ENCODE measurements at places on chromosomes 3 and 15.

DNA sequence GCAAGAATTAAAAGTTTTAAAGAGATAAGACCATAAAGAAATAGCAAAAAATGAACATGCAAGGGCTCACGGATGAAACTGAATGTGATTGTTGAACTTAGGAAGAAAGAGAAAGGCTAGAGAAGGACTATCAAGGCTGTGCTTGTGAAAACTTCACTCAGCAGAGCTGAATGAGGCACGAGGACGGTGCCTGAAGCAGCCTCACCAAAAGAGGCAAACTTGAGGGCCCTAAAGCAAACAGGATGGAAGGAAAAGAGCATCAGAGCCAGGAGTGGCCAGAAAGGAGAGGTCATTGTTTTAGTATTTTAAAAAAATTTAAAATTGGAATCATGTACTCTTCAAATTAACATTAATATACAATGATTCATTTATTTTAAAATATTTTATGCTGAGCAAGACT lies 191.2 kb upstream of the SOX14 start:
- DNase-seq, result no peak

DNA sequence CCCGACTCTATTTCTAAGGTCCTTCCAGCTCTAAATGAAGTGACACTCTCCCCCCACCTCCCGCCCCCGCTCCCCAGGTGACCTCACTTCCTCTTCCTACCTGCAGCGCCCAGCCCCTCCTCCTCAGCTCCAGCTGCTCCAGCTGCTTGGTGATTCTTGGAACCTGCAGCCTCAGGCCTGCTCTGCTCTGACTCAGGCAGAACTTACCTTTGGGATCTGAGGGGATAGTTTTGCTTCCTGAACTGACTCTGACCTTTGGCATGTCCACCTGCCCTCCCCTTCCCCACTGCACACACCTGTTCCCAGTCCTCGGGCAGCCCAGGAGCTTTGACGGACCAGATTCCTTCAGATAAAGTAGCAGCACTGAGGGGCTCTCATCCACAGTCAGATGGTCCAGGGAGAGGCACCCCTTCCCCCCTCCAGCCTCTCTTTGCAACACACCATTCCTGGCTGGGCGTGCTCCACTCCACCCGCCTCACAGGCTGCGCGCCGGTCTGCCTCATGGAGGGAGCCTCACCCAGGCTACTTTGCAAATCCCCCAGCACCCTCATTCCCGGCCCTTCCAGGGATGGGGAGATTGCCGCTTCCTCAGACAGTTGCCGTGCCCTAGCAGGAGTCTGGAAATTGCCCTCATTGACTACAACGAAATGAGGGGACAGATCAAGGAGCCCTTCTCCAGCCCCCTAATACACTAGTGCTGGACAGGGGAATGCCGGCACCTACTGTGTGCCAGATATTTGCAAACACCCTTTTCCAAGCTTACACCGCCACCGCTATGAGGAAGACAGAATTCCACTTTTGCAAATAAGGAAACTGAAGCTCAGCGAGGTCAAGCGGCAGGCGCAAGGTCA lies 692 bp upstream of the C15orf39 start:
- no peak for DNase-seq

DNA sequence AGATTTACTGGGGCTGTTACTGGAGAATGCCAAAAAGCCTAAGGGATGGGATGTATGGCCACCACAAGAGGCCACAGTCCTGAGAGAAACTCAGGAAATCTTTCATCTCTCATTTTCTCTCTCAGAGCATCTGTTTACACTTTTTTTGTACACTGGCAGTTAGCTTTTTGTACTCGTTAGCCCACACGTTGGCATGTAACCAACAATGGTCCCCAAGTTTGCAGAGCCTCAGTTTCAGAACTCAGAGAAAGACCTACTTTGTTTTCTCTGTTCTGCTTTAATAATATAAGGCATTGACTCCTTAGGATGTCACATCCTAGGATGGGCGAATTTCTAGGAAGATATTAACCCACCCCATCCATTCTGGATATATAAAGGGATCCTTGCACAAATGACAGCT lies 183.5 kb downstream of the SUCNR1 start:
- DNase-seq, result no peak

GRCh38 chr3:116338713-116339112 lies 106.6 kb downstream of the LSAMP start:
- no peak for DNase-seq

- DNase-seq, result no peak
Measured at GRCh38 chr15:49103002-49103401, 52.4 kb downstream of the COPS2 start.

DNA sequence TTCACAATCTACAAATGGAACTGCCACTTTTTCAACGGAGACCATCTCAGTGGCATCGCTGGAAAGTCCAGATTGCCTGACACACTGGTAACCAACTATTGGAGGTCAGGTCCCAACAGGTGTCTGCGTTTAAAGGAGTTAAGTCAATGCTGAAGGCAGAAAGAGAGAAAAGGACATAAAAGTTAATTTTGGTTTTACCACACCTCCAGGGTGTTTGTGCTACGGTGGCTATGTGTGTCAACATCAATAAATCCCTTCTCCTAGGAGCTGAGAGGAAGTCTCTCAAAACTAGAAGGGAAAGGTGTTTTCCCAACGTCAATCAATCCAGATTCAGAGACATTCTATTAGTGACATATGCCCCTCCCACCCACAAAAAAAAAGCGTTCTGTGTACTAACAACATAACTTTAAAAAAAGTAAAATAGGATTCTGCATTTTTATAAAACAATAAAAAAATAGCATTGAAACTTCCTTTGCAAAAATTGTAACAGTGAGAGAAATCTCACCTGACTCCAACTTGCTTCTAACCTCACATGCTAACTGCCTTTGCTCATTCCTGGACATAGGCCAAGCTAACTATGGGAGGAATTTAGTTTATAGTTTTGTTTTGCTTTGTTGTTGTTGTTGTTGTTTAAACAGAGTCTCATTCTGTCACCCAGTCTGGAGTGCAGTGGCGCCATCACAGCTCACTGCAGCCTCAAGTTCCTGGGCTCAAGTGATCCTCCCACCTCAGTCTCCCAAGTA lies 58.7 kb downstream of the GATM start:
- DNase-seq, result no peak

GRCh38 chr3:141076797-141077571 lies 25.8 kb downstream of the SPSB4 start:
- peak; percentile 50 for DNase-seq

DNA sequence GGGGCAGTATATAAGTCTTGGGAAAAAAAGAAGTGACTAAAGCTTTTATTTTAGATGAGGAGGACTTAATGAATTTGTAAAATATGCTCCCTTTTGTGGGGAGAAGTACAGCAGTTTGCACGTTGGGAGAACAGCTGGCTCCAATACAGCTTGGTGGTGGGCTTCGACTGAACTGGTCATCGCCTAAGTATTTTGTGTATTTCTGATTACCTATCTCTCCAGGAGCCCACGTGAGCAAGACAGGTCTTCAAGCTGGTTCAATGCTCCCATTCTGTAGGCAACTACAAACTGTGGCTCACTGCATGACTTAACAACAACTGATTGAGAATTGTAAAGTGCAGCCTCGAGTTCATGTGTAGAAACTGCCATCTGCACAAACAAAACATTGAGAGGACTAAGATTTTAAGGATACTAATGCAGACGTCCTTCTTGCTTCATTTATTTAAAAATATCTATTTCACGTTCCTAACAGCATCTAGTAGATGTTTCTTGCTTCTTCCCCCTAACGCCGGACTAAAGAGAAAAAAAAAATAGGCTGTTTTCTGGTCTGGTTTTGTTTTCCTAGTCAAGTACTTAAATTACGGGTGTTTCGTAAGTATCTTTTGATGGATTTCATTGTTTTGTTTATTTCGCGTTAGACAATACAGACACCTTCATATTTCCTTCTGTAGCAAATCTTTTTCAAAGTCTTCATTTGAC lies 1.4 kb upstream of the GREM1 start:
- no peak for DNase-seq

GRCh38 chr3:116614795-116615362 lies 94.7 kb upstream of the TUSC7 start:
- no peak for DNase-seq

DNA sequence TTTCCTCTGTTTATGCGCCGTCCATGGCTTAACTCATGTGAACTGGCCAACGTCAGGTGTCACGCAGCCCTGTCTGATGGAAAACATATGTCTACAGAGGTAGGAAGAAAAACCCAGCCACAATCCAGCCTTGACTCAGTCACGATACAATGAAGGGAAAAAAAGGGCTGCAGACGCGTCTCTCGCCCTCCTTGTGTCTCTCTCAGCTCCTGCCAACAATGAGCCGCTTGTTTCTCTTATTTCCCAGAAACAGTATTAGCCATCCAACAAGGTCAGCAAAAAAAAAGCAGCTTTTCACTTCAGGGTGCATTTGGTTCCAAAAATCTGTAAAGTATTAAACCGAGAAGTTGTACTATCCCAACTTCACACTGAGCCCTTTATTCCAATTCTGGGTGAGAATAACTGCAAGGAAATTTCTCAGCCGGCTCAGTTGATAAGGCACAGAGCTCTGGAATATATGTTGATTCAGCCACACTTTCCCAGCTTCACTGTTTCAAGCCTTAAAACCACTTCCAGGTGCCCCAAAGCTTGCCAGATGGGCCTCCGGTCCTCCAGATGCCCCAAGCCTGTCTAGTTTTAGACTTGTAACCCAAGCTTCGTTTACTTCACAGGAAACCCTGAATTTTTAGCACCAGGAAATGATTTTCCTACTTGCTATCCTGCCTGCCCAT lies 79.4 kb downstream of the TM4SF4 start:
- DNase-seq, result no peak

DNA sequence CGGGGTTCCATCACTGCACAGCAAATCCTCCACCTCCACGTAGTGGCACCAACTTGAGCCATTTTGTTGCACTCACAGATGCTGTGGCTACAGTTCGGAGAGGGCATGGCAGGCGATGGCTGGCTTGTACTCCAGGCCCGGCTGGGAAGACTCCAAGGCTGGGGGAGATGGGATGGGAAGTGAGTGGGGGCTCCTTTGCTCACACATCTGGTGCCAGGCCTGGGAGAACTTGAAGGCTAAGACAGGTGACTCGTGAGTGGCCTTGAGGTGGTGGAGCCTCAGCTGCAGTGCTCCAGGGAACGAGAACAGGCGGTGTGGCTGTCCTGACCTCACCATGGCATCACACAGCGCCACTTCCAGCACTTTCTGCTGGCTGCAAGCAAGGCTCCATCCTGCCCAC lies 87.9 kb downstream of the PLXNA1 start:
- DNase-seq, result no peak

DNA sequence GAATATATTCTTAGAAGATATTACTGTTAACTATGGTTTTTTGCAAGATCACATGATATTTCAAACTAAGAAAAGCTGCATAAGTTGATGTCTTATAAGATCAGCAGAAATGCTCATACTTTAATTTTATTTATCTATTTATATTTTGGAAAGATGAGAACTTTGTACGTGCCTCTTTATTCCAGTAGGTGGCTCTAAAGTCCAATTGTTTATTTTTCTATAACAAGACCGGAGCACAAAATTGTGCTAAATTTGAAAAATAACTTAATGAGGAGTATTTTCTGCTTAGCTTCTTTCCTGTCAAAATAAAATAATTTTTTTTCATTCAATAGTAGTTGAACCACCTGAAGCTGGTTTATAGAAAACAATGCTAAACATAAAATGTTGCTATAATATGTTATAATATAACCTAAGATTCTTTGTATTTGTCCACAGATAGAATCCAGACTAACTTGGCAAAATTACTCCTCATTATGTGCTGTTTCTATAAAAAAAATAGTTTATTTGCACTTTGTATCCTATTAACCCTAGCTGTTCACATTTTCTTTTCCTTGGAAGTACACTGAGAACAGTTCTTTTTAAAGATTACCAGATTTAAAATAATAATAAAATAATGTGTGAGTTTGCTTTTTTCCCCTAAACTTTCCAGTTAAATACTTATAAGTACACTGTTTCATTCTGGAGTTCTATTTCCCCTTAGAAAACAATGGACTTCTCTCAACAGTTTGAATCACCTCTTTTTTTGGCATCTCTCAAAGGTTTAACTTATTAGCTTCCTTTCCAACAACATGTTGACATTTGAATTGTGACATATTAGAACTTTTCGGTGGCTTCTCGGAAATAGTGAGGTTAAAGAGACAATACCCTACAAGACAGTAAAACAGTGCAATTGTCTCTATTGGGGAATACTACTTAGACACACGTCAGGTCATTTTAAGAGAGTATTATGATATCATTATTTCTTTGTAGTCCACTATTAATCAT lies 530.0 kb downstream of the MECOM start:
- no peak for DNase-seq

DNA sequence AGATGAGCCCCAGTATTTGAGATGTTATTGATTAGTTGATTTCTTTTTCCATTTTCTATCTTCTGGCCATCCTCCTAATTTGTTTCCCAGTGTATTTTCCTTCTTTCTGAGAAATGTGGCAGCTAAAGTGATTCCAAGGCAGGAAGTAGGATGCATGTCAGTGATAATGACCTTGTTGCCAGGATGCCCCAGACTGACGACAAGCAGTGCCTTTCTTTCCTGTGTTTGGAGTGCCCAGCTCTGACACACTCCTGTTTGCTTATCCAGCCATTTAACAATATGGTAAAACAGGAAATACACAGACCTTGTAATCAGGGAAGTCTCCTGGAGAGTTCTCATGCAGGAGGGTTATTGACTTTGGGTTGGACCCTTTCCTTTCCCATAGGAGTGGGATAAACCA lies 20.4 kb downstream of the TMOD2 start:
- no peak for DNase-seq

DNA sequence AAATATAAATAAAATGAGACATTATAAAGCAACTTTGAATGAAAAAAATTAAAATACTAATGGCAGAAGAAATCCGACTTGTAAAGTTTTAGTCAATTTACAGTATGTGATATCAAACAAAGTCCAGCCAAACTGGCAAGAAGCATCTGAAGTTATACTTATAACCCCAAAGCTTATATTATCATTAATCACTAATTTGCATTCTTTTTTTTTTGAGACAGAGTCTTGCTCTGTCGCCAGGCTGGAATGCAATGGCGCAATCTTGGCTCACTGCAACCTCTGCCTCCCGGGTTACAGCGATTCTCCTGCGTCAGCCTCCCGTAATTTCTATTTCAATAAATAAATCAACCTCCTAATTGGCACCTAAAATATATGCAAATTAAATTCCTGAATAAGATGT lies 80.1 kb downstream of the AQR start:
- DNase-seq, result no peak

GRCh38 chr3:174440253-174440701 lies 418.9 kb upstream of the NAALADL2 start:
- no peak for DNase-seq
